ENCODE measurements at places on chromosomes 12 and 14.

DNA sequence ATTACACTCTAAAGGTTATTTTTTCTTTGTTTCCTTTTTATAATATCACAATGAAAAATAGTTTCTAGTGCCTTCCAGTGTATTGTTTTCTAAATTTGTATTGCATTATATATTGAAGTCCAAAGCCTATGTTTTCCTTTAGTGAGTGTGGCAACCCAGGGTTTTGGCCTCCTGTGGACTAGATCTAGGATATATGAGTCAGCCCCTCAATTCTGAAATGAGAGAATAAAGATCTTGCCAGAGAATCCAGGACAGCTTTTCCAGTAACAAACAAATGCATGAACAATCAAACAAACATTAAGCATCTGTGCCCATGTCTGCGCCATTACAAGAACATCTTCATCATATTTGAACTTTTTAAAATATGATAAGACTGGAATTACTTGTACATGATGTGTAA lies 70.7 kb upstream of the SSTR1 start:
- DNase-seq = no peak

DNA sequence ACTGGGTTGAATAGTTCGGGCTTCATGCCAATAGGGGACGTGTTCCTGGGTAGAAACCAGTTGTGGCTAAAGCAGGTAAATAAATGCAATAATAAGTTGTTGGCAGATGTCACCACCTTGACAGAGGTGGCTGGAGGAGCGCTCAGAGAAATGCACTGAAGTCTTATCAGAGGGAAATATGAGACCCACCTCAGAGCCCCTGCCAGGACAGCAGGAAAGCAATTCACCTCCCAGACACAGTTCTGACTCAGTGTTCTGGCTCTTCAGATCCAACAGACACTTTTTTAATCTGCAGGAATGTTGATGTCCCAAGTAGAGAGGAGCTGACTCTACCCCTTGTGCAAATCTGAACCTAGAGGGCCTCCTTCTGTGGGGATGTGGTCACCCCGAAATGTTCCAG lies 687.1 kb upstream of the FBXO33 start:
- no peak for DNase-seq

DNA sequence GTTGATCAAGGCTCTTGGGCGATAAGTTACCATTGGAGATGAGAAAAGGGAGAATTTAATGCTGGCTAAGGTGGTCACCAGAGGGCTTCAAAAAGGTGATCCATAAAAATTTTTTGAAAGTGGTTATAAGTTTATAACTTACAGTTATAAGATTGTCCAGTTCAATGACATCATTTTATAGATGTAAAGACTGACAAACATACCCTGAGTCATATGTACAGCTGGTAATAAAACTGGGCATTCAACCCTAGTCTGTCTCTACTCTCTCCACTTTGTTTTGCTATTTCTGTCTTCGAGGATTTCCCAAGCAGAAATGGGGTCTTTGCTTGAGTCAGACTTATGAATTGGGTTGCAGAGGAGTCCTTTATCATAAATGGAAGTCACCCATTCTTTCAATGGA lies 454.0 kb downstream of the SOX5 start:
- no peak for DNase-seq

- DNase-seq = no peak
Observed at GRCh38 chr12:112097641-112098040, 10.9 kb downstream of the NAA25 start.

DNA sequence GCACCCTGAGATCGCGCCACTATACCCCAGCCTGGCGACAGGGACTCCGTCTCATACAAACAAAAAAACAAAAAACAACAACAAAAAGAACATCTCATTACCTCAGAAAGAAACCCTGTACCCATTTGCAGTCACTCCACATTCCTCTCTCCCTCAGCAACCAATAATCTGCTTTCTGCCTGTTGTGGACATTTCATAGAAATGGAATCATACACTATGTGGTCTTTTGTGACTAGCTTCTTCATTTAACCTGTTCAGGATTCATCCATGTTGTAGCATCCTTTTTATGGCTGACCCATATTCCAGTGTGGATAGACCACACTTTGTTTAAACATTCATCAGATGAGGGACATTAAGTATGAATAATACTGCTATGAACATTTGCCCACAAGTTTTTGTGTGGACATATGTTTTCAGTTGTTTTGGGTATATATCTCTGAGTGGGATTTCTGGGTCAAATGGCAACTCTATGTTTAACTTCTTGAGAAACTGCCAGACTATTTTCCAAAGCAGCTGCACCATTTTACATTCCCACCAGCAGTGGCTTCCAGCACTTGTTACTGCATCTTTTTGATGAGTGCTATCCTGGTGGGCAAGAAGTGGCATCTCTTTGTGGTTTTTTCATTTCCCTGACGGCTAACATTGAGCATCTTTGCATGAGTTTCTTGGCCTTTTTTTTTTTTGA lies 5.9 kb upstream of the RCOR1 start:
- DNase-seq = no peak
